ENCODE measurements at places on chromosomes 3 and 15. TPM values are rescaled to one million over a fixed set of nuclear protein-coding genes. Genes with fewer than 3 reads are reported as not detected.
A peak's percentile ranks its signal among the peaks of the same experiment; 100 is the strongest.

Gene TAGLN3
- polyA plus RNA-seq, result not detected

Gene CD96
- polyA plus RNA-seq, result 8.2 TPM

Gene PAQR9
- polyA plus RNA-seq, result not detected

Gene MELTF
- polyA plus RNA-seq, result 1.8 TPM

Gene C3orf85
- polyA plus RNA-seq, result 18.6 TPM

Gene HCN4
- polyA plus RNA-seq, result under 0.01 TPM

- H3K27me3 ChIP-seq, result no peaks in the 10 kb centered on the region
- H3K27ac ChIP-seq, result peak overlapping the region; percentile 87
- peaks cover 99% of the 10 kb centered on the region for H3K4me1 ChIP-seq
- no peak overlapping the region for H3K4me3 ChIP-seq
- no peak for DNase-seq
Measured at GRCh38 chr3:64215559-64215958, 9.7 kb downstream of the PRICKLE2 start.

- no peaks in the 10 kb centered on the region for H3K27me3 ChIP-seq
- no peaks in the 10 kb centered on the region for H3K36me3 ChIP-seq
- no peak overlapping the region for H3K27ac ChIP-seq
- H3K4me1 ChIP-seq, result no peaks in the 10 kb centered on the region
- no peak overlapping the region for H3K4me3 ChIP-seq
- no peak for DNase-seq
Measured at GRCh38 chr15:38530113-38530512, 34.5 kb downstream of the RASGRP1 start.

DNA sequence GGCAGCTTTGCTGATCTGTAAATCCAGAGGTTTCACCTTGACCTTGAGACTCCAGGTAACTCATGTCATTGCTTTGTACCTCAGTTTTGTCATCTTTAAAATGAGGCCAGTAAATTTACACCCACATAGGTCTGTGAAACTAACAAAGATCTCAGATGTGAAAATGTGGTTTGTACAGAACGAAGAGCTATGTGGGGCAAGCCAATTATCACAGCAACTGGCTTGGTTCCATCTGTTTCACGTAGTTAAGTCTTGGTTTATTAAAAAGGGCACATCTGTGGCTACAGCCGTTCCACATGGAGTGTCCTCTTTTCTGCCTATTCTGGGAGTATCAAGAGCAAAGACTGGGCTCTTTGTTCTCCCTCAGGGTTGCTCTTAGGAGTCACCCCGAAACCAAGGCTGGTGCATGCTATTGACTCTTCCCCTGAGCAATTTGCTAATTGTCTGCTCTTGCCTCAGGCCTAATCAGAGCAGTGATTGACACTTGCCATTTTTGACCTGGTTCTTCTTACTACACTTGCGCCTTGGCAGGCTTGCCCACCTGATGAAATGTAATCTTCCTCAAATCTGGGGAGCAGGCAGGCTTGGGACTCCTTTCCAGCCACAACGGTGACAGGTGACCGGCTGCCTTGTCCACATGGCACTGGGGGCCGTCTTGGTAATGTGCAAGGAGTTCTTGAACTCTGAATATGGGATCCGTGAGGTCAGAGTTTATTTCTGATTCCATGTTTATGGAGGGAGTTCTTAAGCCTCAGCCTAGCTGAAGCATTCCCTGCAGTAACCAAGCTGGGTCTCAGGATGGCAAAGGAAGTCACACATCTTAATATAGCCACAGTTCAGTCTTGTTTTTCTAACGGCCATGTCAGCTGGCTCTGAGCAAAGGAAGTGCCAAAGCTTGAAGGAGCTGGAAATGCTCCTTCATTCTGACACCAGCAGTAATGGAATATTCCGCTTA, 40.1 kb downstream of the EAF1 start:
- no peaks in the 10 kb centered on the region for H3K27me3 ChIP-seq
- no peaks in the 10 kb centered on the region for H3K4me1 ChIP-seq
- no peak overlapping the region for H3K4me3 ChIP-seq
- DNase-seq, result no peak

- DNase-seq, result peak; percentile 62
- peaks cover 60% of the 10 kb centered on the region for H3K4me1 ChIP-seq
- H3K4me3 ChIP-seq, result no peak overlapping the region
- H3K36me3 ChIP-seq, result no peaks in the 10 kb centered on the region
- H3K27ac ChIP-seq, result peak overlapping the region; percentile 84
Measured at GRCh38 chr3:42745291-42745745, 27.7 kb downstream of the CCDC13 start.

DNA sequence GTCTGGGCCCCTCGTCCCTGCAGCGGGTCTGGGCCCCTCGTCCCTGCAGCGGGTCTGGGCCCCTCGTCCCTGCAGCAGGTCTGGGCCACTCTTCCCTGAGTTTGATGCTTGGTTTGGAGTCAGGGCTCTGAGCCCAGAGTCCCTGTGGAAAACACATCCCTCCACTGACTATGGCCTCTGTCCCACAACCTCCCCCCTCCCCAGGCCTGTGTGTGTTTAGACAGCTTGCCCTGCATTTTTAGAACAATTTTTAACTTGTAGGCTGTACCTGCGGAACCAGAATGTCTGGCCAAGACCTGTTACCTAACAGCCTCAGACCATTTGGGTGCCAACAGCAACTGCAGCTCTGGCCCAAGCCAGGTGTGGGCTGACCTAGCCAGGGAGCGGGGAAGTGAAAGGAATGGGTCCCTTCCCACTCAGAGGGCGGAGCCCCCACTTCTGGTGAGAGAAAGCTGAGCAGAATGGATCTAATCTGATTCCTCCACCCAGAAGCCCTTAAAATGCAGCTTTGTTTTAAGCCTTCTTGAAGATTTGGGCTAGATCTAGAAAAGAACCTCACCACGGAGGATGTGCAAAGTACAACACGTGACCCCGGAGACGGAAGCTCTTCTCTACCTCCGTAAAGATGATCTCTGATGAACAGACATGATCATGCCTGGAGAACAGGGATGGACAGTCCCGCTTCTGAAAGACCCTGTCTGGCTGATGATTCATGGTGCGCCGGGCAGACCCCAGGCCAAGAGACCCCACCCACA, 60.5 kb upstream of the TFRC start:
- no peaks in the 10 kb centered on the region for H3K27me3 ChIP-seq
- no peak for DNase-seq
- no peaks in the 10 kb centered on the region for H3K36me3 ChIP-seq
- H3K4me3 ChIP-seq, result no peak overlapping the region
- H3K27ac ChIP-seq, result no peak overlapping the region
- H3K4me1 ChIP-seq, result no peaks in the 10 kb centered on the region

GRCh38 chr3:59270209-59270608, 220.4 kb upstream of the CFAP20DC start:
- no peak for DNase-seq
- H3K27ac ChIP-seq, result no peak overlapping the region
- H3K27me3 ChIP-seq, result no peaks in the 10 kb centered on the region
- H3K36me3 ChIP-seq, result no peaks in the 10 kb centered on the region
- no peaks in the 10 kb centered on the region for H3K4me1 ChIP-seq

Data from sigmoid colon (tissue), 7 donors.